Jurkat, Clone E6-1 (cell line): ENCODE measurements at places on chromosomes 3 and 15.

GRCh38 chr3:74287557-74287956 is 326.9 kb downstream of the CNTN3 start:
- no peak for DNase-seq

DNA sequence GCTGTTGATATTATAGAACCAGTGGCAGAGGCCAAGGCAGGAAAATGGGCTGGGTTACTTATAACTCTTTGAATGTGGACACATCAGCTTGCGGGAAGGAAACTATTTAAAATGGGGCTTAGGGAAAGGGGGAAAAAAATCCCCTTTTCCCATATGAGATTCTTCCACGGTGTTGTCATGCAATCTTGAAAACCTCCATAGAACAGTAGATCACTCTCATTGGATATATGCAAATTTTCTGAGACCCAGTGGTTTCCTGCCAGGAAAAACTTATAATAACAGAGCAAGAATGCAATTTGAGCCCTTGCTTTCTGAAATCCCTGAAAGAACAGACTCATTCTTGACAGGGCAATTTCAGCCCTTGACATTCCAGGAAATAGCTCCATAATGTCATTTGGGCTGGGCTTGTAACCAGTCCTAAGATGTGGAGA is 31.1 kb downstream of the TMEM212 start:
- no peak for DNase-seq

- DNase-seq = peak; percentile 57
Measured at GRCh38 chr3:50525987-50526386, 22.6 kb upstream of the CACNA2D2 start.

DNA sequence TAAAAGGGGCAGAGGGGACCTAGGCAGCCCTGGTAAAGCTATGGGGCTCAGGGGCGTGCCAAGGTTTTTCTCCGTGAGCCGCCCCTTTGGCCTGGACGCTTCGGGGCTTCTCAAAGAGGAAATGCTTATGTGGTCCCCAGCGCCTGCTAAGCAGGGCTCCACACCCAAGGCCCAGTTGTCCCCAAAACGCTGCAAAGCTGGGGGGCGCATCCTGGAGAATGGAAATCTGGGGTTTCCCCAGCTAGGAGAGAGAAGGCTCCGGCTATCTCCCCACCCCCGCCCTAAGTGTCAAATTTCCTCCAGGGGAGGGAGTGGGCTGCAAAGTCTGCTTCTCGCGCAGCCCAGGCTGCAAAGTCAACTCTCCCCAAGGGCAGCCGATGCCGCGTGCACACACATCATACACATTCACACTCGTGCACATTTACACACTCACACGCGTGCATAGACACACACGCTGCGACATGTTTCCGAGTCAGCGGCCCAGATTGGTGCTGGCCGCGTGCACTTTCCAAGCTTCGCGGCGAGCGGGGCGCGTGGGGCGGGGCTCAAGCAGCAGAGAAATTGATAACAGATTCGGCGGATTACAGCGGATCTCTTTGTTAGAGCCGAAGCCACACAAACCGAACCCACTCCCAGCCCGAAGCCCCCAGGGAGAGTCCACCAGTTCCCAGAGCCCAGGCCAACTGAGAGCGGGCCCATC is 4.5 kb downstream of the WNT5A start:
- DNase-seq = no peak

DNA sequence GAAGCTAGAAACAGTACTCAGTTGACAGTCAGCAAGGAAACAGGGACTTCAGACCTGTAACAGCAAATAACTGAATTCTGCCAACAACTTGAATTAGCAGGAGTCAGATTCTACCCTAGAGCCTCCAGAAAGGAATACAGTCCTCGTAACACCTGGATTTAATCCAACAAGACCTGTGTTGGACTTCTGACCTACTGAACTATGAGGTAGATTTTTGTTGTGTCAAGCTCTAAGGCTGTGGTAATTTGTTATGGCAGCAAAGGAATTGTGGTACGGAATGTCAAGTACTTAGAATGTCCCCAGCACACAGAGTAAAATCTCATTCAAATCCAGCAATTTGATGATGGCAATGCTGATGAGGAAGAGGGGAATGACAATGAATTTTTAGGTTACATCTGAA is 234.1 kb downstream of the LRRN1 start:
- DNase-seq = no peak

DNA sequence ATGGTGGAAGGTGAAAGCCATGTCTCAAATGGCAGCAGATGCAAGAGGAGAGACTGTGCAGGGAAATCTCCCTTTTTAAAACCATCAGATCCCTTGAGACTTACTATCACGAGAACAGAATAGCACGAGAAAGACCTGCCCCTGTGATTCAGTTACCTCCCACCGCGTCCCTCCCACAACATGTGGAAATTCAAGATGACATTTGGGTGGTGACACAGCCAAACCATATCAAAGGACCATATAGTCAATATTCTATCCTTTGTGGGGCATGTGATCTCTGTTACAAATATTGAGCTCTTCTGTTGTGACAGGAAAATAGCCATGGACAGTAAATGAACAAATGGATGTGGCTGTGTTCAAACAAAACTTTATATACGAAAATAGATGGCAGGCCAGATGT is 77.2 kb upstream of the ACKR4 start:
- DNase-seq = no peak
